ENCODE measurements at places on chromosomes 3 and 15.

- no peak for DNase-seq
Observed at GRCh38 chr3:116034086-116034485, 410.8 kb downstream of the GAP43 start.

DNA sequence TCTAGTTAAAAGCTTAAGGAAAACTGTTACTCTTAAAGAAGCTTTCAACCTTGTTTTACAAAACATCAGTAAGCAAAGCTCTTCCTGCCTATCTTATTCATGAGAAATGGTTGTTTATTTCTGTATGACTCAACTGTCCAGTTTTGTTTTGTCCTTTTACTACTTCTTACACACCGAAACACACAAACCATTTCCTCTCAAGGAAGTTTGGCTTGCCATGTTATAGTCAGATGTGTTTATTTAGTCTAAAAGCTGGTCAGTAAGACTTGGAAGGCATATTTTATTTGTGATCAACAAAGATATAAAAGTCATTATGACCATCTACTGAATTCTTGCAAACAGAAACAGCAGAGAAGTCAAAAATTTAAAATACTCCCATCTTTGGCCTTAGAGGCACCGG, 53.2 kb upstream of the RBSN start:
- no peak for DNase-seq

- DNase-seq = peak; percentile 72
Observed at GRCh38 chr3:49839193-49839809, 17.1 kb downstream of the TRAIP start.

- DNase-seq = no peak
Observed at GRCh38 chr3:102084006-102084405, 234.7 kb downstream of the NFKBIZ start.

GRCh38 chr15:90393040-90393439, 5.0 kb downstream of the IQGAP1 start:
- no peak for DNase-seq

DNA sequence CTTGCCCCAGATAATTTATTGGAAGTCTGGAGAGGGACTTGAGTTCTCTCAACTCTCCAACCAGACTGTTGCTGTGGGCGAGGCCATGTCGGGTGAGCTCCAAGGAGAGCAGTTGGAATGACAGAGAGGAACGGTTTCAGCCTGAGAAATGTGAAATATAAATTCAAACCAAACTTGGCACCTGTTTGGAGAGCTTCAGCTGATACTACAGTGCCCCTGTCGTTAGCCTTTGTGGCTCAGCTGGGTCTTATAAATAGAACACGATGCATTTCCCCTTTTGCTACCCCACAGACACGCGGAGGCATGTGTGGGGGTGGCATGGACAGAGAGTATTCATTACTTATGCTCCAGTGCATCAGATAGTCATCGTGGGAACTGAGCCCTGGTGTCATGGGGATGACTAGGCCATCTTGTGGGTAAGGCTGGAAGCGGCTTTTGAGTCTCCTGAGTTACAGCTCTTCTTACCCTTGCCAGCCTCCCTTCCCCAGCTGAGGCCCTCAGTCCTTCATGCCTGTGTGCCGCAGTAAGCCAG, 15.6 kb downstream of the SMAD3 start:
- peak; percentile 72 for DNase-seq

DNA sequence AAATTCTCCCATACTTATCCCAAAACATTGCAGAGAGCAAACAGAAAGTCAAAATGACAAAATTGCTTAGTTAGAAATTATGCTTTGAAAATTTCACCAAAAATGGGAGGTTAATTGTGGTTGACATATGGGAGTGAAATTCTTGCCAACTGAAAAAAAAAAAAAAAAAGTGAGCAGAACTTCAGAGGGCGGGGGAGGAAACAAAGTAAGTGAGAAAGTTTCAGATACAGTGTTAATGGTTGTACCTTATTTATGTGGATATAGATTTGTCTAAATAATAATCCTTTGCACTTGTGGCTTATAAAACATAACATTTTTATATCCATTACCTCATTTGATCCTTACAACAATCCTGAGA, 91.5 kb upstream of the RAP2B start:
- no peak for DNase-seq

- no peak for DNase-seq
Observed at GRCh38 chr3:14416453-14416852, 14.0 kb downstream of the SLC6A6 start.

DNA sequence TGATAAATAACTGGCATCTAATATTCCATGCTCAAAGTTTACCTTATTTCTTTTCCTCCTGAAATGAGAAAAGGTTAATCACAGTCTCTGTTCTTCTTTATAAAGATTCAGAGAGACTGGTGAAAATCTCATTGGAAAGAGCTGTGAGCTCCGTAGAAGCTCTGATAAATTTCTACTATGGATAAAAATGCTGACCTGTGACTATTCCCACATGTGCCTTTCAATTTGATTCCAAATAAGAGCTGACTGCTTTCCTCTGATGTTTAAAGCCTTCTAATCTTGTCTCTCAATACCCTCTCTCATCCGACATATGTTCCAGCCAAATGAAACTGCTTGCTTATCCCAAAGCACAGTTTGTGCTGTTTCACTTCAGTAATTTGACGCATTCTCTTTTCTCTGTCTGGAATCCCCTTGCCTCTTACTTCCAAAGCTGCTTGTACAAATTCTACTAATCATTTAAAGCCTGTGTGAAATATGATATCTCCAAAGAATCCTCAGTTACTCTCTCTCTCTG, 130.1 kb downstream of the RTP4 start:
- no peak for DNase-seq

DNA sequence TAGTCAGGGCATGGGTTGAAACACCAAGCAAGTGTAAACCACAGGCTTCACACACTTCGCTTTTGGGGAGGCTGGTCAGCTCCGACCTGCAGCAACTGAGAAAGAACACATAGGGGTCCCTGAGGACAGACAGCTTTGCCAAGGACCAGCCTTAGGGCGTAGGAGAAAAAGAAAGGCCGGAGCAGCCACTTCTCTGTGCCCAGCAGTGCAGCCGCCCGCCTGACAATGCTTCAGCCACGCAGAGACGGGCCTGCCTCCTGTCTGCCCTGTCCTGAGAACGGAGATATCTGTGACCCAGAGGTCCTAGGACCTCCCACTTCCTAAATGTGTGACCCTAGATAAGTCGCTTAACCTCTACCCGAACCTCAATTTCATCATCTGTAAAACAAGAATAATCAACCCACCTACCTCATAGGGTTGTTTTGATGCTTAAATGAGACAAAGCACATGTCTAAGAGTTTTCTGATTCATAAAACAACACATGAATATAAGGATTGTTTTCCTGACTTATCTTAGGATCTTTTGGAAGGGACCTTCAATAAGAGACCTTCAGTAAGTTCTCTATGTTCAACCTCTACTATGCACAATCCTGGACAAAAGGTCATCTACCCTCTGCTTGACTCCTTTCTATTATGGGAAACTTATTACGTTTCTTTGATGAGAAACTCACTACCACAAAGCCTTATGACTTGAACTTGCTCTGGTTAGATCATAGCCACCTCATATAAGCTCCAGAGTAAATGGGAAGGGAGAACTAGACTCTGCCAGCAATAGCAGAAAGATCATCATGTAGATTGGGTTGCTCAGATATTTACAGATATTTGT, 32.9 kb upstream of the RFTN1 start:
- peak; percentile 41 for DNase-seq

DNA sequence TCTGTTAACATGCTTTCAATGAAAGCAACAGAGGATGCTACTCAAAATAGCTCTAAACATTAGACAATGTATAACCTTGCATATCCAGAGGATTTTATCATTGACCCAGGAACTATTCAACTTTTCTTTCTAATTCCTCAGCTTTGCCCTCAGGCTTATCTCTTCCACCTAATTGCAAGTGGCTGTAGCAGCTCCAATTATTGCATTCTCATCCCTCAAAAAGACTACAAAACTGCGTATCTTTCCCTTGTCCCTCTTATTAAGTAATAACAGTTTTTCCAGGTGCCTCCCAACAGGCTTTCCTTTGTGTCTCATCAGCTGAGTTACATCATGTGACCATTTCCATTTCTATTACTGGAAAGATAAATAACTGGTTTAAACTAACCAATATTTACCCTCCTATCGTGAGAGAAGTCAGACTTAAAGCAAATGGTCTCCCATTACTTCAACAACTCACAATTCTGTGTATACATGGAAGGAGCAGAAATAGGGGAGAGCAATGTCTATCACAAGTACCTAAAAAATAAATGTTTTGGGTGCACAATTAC, 78.0 kb upstream of the MBNL1 start:
- no peak for DNase-seq

DNA sequence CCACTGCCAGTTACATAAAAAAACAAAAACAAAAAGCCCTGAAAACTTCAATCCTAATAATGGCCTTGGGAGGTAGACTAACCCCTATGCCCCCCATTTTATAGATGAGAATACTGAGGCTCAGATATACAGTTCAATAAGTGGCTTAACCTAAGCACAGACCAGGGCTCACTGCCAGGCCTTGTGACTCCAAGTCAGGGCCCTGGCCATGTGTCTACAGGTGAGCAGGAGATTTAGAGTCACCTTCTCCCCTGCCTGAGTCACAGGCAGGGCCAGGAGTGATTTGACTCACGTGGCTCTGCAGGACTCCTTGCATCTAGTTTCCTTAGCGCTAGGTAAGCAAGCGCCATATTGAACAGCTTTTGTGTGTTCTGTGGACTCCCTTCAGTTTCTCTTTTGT, 98.6 kb upstream of the ETV5 start:
- DNase-seq = no peak

- DNase-seq = no peak
Observed at GRCh38 chr3:17901893-17902292, 159.5 kb upstream of the TBC1D5 start.

- DNase-seq = no peak
Observed at GRCh38 chr3:170563712-170564423, 22.0 kb downstream of the SLC7A14 start.

DNA sequence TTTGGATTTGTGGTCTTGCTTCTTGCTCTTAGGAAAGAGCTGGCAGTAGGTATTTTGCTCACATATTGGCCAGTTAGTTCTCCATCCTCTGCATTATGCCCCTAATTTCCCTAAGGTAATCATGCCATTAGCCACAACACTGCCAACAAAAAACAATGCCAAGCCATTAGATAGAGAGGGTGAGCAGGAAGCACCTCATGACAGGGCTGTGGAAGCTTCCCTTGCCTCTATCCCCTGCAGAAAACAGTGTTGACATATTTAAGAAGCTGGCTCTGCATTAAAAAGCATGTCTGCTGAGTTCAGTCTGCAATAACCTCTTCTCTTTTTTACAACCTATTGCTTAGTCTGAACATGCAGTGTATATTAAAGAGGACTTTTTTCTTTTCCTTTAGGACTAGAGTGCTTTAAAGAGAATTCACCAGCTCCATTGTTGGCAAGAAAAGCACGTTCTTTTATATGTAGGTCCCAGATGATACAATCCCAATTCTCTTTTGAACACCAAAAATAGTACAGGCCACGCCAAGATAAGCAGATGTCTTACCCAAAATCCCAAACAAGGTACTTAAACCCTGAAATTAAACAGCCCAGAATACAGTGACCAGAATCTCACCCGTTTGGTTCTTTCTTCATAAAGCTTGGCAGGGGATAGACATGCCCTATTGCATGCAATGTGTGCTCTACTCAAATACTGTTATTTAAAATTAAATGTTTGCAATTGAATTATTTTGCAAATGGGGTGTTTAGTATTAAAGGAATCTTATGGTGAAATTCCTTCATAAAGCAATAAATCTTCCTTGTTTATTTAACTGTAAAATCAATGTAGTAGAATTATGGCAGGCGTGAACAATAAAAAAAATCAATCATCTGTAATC, 93.7 kb upstream of the UBE3A start:
- DNase-seq = no peak

DNA sequence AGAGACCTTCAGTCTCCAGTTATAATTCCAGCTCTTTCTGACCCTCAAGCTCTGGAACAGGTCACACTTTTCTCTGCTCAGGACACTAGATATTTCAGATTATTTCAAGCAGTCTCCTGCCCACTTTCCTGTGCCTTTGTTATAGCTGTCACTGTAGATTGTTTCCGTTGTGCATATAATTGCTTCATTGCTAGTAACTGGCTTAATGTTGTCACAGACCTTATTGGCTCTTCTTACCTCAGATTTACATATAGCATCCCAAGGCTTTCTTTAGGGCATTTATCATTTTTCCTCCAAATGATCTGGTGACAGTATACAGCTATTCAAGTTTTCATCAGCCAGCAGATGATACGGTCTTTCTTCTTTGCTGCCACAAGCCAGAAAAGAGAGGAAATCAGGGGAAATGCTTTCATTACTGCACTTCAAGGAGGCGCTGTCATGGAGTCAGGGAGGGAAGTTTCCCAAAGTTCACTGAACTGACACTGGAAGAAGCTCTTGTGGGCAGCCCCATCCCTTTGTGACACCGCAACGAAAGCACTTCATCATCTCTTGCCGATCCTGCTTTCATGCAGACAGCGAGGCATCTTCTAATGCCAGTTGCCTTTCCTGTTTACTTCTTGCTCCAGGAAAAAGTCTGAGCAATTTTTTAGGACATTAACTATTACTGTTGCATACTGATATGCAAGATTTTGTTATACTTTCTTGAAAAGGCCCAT, 181.9 kb downstream of the CDIN1 start:
- no peak for DNase-seq

DNA sequence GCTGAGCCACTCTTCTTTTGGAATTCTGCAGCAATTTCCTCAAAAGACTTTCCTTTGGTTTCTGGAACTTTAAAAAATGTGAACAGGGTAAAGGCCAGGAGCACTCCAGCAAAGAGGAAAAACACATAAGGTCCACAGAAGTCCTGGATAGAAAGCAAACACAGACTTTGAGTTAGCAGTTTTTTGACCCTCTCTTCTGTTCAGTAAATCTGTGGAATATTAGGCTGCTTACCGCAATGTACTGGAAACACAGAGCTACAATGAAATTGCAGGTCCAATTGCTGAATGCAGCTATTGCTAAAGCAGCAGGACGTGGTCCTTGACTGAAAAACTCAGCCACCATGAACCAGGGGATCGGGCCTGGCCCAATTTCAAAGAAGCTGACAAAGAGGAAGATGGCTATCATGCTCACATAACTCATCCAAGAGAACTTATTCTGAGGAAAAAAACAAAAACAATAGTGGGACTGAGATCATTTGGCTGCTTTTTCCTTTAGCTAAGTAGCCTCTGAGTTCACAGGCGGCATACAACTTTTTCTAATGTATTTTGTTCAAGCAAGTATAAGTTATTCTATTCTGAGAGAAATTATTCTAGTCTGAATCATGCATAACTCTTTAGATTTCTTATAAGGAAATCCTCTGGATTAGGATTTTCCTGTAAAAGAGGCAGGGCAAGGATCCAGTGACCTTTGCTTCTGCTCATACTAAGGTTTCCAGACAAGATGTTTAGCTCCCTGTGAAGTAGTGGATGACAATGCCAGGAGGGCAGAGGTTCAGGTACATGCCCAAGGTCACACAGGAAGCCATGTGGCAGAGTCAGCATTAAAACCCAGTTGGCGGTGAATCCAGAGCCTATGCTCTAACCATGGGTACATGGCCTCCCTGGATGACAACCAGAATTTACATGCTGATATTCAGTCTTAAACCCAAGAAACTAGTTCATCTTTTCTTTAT, 28.3 kb downstream of the SLC2A2 start:
- no peak for DNase-seq

DNA sequence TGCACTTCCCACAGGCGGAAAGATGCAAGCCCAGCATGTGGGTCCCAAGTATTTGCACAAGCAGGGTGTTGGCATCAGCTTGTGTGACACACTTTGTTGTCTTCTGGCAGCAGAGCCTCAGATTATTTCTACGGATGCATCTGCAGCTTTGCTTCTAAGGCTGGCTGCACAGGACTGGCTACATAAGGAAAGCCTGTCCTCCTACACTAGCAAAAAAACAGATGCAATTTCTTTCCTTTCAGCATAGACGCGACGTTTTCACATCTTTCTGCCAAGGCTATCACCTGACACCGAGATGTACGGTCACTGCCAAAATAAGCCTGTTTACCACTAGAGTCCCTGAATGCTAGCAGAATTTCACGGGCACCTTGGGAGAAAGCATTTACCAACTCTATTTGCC, 13.5 kb downstream of the MRPS11 start:
- no peak for DNase-seq
